ENCODE measurements at places on chromosomes 2 and 18.
A peak's percentile ranks its signal among the peaks of the same experiment; 100 is the strongest.

GRCh38 chr18:63997041-63997440, 27.2 kb downstream of the SERPINB8 start:
- peak; percentile 33 for DNase-seq

DNA sequence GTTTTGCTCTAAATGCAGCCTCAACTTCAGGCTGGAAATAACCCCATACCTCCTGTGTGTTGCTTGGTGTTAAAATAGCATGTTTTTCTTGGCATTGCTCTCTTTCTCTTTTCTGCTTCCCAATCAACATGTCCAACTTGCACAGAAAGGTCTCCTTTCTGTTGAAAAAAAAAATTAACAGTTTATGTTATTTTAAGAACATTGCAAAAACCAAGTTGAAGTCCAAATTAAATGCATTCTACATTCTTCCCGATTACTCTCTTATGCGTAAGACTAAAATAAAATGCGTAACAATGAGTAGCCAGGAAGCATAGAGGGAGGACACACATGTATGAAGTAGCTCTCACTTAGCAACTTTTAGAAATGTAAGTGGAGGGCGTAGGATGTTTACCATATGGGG, 1406.1 kb upstream of the NXPH2 start:
- no peak for DNase-seq

- no peak for DNase-seq
These were observed 359.1 kb downstream of the MEIS1 start for GRCh38 chr2:66794070-66794469.

DNA sequence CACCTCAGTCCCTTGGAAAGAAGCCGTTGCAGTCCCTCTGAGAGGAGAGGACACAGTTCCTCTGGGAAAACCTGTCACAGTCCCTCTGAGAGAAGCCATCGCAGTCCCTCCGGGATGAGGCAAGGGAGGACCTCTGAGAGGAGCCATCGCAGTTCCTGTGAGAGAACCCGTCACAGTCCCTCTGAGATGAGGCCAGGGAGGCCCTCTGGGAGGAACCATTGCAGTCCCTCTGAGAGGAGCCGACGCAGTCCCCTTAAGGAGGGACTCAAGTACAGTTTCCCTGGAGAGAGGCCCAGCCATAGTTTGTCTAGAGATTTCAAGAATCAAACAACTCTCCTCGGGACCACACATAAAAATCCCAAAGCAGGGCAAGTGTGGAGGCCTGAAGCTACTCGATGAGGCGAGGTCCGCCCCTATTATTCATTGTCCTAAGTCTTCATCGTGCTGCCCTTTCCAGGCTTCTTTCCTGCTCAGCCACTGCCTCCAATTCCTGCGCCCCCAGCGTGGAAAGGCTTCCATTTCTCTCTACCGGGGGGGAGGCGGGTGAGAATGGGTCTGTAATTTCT, 630 bp upstream of the ZNF512 start:
- no peak for DNase-seq

GRCh38 chr2:141271346-141271745, 859.5 kb downstream of the LRP1B start:
- no peak for DNase-seq

DNA sequence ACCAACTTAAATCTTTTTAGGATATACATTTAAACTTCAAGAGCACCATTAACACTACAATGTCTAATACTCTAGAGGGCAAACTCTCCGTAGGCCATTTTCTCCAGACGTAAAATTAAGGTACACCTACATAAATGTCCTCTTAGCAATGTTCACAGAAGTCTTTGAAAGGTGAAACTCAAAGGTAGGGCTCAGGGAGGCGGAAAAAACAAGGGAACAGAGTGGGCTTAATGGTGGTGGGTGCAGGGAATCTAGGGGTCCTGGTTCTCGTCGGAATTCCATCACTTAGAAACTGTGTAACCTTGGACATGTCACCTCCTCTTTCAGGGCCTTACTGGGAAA, 668 bp downstream of the NFU1 start:
- no peak for DNase-seq

- DNase-seq = no peak
These were observed 97.4 kb upstream of the DDX18 start for GRCh38 chr2:117717072-117717471.

DNA sequence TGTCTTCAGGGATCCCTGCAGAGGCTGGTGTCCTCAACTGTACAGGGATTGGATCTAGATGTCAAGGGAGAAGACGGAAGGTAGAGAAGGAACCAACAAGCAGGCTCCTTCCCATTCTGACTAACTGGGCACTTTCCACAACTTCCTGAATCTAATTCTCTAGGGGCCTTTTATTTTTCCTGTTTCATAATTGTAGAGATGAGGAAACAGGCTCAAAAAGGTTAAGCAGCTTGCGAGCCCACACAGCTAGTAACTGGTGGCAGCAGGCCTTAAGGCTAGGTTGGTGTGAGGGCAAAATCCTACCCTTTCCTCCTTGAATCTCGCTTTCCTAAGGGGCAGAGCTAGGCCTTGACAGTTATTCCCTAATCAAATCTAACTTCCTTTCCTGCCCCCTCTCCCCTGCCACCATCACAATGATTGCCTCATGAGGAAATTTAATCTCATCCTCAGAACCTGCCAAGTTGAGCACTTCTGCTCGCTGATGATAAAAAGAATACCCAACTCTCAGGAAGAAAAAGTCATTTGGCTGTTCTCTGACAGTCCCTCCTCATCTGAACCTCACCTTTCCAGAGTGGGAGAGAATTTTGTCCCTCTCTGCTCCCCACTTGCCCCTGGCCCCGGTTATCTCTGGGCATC, 35.7 kb upstream of the POLE4 start:
- DNase-seq = peak; percentile 19

GRCh38 chr2:237941239-237941638, 25.6 kb upstream of the UBE2F start:
- DNase-seq = no peak

- DNase-seq = no peak
These were observed 7.9 kb upstream of the INPP4A start for GRCh38 chr2:98436734-98437133.
